ENCODE measurements at places on chromosomes 7 and 10.
A peak's percentile ranks its signal among the peaks of the same experiment; 100 is the strongest.

- no peak for DNase-seq
Measured at GRCh38 chr10:8719971-8720370, 665.5 kb downstream of the GATA3 start.

GRCh38 chr7:128743112-128743772, 4.1 kb downstream of the CALU start:
- no peak for DNase-seq

- no peak for DNase-seq
Measured at GRCh38 chr7:22487978-22488642, 11.9 kb downstream of the STEAP1B start.

DNA sequence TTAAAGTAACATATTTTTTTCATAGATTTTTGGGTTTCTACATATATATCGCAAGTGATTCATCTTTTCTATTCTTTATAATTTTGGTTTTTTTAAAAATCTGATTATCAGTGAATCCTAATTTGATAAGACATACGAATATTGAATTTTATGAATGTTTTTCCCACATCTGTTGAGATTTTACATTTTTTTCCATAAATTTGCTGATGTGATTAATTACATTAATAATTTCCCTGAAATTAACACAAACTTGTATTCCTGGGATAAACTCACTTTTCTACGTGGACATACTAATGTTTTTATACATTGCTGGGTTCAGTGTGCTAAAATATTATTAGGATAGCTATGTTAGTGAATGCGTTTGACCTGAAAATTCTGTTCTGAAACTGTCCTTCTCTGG, 26.1 kb downstream of the DMTF1 start:
- no peak for DNase-seq

DNA sequence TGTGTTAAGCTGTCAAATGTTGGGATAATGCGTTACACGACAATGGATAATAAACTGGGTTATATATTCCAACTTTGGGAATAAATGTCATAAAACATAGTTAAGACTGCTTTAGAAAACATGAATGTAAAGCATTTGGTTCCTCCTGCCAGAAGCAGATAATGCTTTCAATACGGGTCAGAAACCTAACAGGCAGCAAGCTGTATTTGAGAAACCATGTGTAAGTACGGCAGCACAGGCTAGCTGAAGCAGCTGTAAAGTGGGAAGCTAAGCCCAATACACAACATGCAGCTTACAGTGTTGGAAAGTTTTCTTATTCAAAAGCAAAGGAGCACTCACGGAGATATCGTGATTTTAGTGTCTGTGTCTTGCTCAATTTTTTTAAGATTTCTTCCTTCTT, 46.5 kb downstream of the MALSU1 start:
- DNase-seq: no peak

GRCh38 chr10:30995081-30995770, 36.4 kb downstream of the ZNF438 start:
- no peak for DNase-seq

DNA sequence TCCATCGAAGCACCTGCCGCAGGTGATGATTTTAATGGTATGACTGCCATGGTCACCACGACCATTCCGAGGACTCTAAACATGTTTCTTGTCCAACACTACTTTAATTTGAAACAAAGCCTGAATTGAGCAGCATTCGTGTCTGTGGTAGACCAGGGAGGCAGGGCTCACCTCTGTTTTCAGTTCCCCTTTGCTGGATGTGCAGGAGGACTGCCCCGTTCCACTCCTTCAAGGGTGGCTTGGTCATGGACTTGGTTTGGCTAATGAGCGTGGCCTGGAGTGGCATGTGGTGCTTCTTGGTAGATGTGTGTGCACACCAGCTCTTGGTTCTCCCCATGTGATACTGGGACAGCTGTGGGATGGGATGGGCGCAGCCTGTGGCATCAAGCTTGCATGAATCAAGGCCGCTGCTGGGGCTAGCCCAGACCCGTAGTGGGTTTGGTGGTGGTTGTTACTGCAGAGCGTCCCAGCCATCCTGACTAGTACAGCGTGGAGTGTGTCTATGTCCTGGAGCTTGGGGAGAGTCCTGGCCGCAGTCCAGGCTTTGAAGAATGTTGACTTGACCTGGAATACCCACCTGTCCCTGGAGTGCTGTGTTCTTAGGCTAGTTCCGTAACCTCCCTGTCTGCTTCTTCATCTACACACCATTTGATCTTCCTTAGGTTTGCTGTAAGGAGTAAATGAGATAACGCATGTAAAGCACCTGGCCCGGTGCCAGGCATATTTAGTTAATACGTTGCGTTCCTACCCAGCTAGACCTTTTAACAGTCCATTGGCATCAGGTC, 34.8 kb downstream of the MGMT start:
- no peak for DNase-seq

GRCh38 chr10:76990561-76990960, 647.0 kb downstream of the KCNMA1 start:
- no peak for DNase-seq

DNA sequence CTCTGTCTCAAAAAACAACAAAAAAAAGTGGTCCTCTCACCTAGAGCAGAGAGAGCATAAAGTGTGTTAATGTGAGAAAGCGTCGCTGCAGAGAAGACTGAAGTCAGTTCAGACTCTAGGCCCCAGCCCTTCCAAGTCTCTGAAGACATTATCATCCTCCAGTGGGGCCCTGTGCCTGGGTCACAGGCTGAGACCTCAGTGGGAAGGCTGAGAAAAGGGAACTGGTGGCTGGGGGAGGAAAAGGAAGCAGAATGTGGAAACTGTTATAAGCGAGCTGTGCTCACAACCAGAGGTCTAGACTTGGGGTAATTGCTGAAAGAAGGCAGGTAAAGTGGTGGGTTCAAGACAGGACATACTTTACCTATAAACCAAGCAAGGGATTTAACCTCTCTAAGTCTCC, 4.9 kb upstream of the RRP12 start:
- DNase-seq: no peak

GRCh38 chr10:42482411-42482810, 156.0 kb downstream of the ZNF33B start:
- no peak for DNase-seq

DNA sequence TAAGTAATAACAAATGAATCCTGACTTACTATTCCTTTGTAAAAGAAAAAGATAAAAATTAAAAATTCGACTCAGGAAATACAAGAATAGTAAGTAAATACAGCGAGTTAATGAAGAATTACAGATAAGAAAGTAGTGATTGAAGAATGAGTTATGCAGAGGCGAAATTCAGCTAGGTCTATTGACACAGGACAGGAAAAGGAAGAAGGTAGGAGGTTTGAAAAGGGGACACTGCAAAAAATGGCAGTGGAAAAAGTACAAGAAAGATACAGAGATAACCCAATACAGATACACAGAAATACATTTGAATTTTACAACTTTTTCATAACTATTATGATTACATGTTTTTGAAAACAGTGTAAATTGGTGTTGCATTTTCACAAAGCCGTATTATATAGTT, 28.0 kb downstream of the JAZF1 start:
- DNase-seq: no peak

DNA sequence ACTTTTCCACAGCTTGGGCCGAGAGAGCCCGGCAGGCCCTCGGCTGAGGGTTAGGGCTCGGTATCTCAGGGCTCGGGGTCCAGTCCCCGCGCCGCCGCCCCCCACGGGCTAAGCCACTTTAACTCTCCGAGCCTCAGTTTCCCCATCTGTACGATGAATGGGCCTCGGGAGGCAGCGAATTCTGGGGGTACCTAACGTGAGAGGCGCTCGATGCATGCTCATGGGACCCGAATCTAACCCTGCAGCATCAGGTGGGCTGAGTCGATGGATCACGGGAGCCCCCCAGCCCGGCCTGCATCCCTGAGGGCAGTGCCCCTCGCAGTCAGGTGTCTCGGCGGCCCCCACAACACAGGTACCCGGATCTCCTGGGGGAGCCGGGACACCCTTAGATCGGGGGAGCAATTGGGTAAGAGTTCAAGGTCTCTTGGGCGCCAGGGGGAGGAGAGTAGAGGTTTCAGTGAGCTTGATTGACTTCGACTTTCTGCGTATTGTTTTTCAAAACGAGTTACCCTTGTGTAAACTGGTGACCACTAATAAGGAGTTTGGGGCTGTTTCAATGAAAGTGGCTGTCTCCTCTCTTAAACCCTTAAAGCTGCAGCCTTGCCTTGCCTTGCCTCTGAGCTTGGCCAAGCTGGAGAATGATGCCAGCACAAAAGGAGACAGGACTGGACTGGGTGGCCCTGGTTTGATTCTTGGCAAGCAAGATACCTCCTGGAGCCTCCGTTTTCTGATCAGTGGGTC, 631 bp downstream of the POR start:
- DNase-seq: peak; percentile 60

DNA sequence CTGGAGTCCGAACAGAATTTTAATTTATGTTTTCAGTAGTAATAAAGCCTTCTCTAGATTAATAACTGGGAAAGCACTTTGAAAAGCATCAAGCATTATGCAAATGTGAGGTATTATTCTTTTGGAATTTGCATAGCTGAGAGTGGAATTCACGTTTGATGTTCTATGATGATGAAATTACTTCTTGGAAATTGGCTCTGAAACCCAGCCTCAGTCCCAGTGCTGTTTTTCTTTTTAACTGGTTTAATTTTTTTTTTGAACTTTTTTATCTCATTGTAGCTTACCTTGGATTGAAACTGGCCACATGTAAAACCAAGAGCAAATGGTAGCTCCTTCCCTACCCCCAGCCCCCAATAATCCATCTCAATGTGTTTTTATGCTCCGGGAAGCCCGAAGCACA, 1.2 kb downstream of the TBXAS1 start:
- DNase-seq: no peak

DNA sequence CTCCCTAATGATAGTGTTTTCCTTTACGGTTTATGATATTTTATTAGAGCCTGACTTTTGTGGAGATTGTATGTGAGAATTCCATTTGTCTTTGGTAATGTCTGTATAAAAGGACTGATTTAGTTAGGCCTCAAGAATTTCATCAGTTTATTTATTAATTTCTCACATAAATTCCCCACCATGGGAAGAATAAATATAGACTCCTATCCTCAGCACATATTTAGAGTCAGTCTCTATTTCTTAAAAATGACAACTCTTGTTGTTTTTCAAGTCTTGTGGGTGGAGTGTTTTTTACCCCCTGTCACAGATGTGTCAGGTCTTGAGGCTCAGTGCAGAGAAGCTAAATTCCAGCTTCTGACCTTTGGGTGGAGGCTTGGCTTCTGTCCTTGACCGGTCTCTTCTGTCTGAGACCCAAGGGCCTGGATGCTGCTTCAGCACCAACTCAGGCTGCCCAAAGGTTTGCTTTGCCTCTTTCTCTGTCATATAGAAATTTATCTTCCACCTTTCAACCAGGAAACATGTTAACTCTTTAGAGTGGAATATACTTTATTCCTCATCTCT, 117.3 kb upstream of the INHBA start:
- no peak for DNase-seq

DNA sequence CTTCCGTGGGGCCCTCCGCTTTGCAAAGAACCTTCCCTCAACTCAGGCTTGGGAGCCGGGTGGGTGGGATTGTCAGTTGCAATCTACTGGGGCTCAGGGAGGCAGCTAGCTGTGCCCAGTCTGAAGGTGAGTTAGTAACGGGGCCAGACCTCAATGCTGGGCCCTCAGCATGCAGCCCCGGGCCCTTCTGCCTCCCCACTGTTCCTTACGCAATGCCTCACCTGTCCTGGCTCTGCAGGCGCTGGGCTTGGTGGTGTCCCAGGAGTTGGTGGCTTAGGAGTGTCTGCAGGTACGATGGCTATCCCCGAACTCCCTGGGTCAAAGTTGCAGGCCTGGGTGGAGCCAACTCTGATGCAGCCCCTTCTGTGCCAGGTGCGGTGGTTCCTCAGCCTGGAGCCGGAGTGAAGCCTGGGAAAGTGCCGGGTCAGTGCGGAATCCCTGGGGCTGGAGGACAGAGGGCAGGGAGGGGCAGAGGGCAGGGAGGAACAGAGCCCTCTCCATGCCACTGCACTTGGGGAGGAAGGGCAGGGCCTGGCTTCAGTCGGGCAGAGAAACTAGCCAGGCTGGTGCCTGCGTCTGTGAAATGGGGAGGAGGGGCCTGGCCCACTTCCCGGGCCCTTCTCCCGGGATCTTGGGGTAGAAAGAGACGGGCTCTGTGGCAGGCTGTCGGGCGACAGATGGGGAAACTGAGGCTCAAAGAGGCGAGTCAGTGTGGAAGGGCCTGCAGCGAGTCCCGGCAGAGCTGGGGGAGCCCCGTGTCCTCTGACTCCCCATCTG, 15.0 kb downstream of the ELN start:
- no peak for DNase-seq

DNA sequence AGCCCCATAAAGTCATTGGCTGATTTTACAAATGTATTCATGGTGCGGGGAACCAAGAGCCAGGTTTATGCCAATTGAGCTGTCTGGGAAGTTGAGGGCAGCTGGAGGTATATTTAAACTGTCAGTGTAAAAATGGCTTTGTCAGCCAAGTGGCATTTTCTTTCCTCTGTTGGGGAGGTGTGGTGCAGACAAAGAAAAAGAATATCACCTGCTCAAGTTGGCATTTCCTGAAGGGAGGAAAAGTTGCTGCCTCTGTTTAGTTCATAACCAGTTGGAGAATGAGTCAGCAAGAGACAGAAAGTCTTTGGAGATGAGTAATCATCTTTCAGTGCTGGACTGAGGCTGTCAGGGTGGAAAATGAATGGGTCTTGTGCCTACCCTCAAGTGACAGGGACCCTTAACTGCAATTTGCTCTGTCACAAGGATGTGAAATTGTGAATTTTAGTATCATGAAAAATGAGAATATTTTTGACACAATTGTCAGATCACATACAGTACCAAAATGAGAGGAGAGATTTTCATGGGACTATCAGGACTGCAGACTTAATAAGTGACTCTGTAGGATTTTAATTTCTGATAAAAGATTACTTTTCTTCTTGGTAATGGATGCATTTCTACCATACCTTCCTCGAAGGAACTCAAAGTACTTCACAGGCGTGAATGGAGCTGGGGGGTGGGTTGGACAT, 137.3 kb downstream of the ANLN start:
- DNase-seq: peak; percentile 48

DNA sequence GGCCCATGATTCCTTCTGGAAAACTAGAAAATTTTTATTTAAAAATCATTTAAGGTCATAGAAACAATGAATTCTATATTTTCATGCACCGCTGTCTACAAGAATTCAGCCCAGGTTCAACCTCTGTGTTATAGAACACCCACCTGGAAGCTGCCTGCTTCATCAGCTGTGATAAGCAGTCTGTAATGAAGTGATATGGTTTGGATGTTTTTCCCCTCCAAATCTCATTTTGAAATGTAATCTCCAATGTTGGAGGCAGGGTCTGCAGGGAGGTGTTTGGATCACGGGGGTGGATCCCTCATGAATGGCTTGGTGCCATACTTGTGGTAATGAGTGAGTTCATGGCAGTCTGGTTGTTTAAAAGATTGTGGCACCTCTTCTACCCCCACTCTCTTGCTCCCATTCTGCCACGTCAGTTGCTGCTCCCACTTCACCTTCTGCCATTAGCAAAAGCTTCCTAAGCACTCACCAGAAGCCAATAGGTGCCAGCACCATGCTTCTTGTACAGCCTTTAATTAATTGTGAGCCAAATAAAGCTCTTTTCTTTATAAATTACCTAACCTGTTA, 55.6 kb downstream of the MRPL32 start:
- DNase-seq: no peak

GRCh38 chr7:11710377-11710776, 121.6 kb downstream of the THSD7A start:
- no peak for DNase-seq

Measured in GM13977 (cell line).